EL (cell line): ENCODE measurements at places on chromosomes 11 and 22.

GRCh38 chr11:67270256-67271204, 4.3 kb downstream of the GRK2 start:
- no peak for DNase-seq

- DNase-seq: no peak
Observed at GRCh38 chr11:117950301-117950700, 21.1 kb upstream of the TMPRSS13 start.

DNA sequence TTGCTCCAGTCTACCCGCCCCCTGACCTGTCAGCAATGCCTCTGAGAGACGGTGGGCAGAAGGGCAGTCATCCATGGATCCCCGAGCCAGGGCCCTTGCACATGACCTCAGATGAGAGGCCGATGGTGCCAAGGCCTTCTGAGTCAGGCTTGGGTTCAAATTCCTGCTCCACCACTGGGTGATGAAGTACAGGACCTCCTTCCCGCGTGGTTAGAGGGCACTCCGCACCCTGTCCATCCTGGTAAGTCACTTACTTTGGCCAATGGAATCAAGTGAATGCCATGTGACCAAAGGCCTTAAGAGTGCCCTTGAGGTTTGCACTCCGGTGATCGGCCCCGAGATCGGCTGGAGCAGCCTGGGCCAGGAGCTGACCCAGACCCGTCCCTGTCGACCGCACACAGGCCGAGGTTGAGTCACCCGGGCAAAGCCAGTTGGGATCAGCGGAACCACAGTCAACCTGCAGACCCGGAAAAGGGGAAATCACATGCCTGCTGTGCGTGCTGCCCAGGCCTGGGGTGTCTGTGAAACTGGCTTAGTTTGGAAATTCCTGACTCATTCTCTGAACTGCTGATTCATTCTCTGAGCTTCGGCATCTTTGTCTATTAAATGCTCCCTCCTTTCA, 48.9 kb downstream of the RTL6 start:
- DNase-seq: peak; percentile 97

- DNase-seq: no peak
Observed at GRCh38 chr22:37232140-37232998, 11.7 kb downstream of the RAC2 start.

DNA sequence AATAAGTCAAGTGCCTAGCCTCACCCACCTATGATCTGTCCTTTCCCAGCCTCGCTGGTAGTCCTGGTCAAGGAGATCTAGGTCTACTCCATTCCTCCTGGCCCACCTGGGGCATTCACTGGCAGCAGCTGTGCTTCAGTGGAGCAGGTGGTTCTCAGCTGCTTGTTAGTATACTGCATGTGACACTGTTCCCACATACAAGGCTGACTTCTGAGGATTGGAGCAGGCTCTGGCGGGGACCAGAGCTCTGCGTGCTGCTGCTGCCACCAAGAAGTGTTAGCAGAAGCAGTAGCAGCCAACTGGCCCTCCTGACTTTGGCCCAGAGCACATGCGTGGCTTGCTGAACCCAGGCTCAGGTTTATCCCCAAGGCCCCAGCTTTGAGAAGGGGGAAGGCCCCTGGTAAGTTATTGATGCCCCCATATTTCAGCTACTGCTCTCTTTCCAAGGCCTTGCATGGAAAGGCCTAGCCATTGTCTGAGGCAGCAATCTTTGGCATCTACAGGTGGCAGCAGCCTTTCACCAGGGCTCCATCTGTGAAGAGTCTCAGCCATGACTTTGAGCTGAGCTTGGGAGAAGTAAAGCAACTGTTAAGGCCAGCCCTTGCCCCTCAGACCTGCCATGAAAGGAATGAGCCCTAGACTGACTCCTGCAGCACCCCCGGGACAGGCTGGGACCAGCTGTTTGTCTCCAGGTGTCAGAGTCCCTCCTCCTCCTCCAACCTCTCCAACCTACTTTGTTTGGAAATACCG, 26.5 kb downstream of the ARHGAP1 start:
- no peak for DNase-seq

GRCh38 chr22:49848690-49849160, 4.9 kb upstream of the ZBED4 start:
- DNase-seq: no peak

GRCh38 chr11:123434262-123434661, 4.2 kb downstream of the GRAMD1B start:
- peak; percentile 46 for DNase-seq

- no peak for DNase-seq
Observed at GRCh38 chr11:95736809-95737208, 52.8 kb downstream of the FAM76B start.

GRCh38 chr22:17888855-17889254, 114.6 kb upstream of the BID start:
- DNase-seq: peak; percentile 23

DNA sequence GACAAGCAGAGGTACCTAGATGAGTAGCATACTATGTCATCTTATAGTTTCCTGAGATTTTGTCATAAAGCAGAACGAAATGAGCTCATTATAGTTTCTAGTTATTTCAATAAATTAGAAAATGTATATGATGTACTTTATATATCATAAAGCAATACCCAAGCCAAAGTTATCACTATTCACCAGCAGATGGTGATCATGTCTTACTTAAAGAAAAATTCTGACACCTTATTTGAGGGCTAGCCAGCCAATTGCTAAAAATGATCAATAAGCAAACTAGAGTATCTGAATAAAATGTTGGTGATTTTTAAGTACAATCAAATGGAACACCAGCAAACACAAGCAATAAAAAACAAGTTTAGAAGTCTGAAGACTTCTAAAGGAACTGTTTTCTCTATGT, 44.1 kb downstream of the RSF1 start:
- DNase-seq: peak; percentile 16
